ENCODE measurements at places on chromosomes 3 and 15. TPM values are rescaled to one million over a fixed set of nuclear protein-coding genes. Genes with fewer than 3 reads are reported as not detected.

DNA sequence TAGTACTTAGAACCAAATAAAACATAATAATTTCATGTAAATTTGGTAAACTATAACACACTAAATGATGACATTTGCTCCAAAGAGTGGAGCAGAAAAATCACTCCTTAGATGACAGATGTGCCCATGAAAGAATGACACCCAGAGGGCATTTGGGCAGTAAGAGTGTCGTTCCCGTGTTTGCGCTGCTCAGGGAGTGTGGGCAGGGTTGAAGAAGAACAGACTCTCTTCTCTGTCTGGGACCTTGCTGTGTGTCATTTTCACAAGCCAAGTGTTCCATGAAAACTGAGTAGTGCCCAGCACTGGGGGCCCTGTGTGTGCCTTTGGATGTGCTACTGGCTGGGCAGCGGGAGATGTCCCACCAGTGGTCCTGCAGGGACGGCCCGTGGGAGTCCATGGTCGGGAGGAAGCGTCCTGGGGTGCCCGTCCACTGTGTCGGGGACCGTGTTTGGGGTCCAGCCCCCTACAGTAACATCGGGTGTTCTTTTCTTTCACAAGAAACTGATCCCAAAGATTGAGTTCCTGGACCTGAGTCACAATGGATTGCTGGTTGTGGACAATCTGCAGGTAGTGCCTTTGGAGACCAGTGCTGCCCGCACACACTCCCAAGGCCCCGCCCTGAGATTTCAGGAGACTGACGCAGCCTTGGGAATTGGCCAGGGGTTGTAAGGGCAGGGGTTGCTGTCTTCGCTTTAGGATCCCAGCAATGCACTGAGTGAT lies 17.9 kb upstream of the STAB1 start:
- DNase-seq = no peak

GRCh38 chr3:67077656-67078055 lies 79.5 kb downstream of the KBTBD8 start:
- DNase-seq = no peak

The ASB14 gene
- polyA plus RNA-seq = 0.97 TPM

The ZBED2 gene
- 0.26 TPM for polyA plus RNA-seq

The ACOX2 gene
- 42.3 TPM for polyA plus RNA-seq

The WNT5A gene
- 38.4 TPM for polyA plus RNA-seq

The AGBL1 gene
- 0.15 TPM for polyA plus RNA-seq

GRCh38 chr3:176987901-176988650 lies 209.2 kb downstream of the TBL1XR1 start:
- no peak for DNase-seq

- DNase-seq = no peak
Observed at GRCh38 chr3:126344380-126345041, 12.7 kb downstream of the KLF15 start.

The OSTN gene
- polyA plus RNA-seq = 8.7 TPM

DNA sequence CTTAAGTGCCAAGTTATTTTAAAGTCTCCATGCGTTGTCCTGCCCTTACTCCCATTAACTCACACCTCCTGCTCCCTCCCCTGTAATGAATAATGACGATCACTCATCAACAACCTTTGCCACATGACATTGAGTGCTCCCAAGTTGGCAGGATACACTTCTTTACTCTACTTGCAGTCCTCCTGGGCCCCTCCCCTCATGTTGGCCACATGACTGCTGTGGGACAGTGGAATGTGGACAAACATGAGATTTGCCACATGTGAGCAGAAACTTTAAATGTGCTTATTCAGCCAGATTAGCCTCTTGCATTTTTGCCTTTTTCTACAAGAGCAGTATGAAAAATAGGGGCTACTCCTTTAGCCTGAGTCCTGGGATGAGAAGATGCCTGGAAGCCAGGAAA lies 167.9 kb downstream of the DCLK3 start:
- DNase-seq = no peak

- DNase-seq = no peak
Observed at GRCh38 chr3:55190331-55190730, 262.5 kb upstream of the LRTM1 start.

- no peak for DNase-seq
Observed at GRCh38 chr3:11476735-11477144, 167.0 kb downstream of the VGLL4 start.

GRCh38 chr3:52777127-52777958 lies at the start of gene ITIH1:
ITIH1 (plus strand) TSS chr3:52777599; CDS start chr3:52777616, 17 bp downstream.
- no peak for DNase-seq

DNA sequence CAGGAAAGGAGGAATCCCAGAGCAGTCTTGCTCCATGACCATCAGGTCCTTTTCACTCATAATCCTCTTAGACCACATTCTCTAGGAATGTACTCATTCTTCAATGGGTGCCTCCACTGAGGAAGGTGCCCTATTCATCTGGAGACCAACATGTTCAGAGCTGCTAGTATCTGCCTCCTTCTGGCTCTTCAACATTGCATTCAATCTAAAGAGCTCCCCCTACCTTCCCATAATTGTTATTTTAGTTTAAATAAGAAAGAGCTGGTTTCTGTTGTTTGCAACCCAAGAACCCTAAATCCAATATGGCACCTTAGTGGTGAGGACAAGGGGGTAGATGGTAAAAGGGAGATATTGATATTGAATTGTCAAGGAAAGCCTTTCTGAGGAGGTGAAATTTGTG lies 67.6 kb downstream of the SCN11A start:
- no peak for DNase-seq

GRCh38 chr3:172340583-172340982 lies 107.7 kb downstream of the GHSR start:
- no peak for DNase-seq

The ANKRD28 gene
- polyA plus RNA-seq = 52.3 TPM

The WDR72 gene
- 73.1 TPM for polyA plus RNA-seq

The GPR27 gene
- 8.2 TPM for polyA plus RNA-seq

- no peak for DNase-seq
Observed at GRCh38 chr15:33313491-33313890, 2.7 kb downstream of the RYR3 start.

- no peak for DNase-seq
Observed at GRCh38 chr15:92848852-92849598, 51.1 kb upstream of the CHD2 start.
